ENCODE measurements at places on chromosomes 3 and 15.

- DNase-seq, result no peak
Observed at GRCh38 chr3:11643605-11644087, at the start of gene VGLL4. Gene VGLL4 (minus strand): TSS chr3:11643915. CDS start chr3:11643518, 397 bp downstream.

- DNase-seq, result no peak
Observed at GRCh38 chr3:82999777-83000176, 1238.3 kb upstream of the GBE1 start.

GRCh38 chr3:138092023-138092422 is 23.4 kb downstream of the DZIP1L start:
- DNase-seq, result no peak

- DNase-seq, result no peak
Observed at GRCh38 chr3:158109295-158109803, 540 bp upstream of the RSRC1 start.

DNA sequence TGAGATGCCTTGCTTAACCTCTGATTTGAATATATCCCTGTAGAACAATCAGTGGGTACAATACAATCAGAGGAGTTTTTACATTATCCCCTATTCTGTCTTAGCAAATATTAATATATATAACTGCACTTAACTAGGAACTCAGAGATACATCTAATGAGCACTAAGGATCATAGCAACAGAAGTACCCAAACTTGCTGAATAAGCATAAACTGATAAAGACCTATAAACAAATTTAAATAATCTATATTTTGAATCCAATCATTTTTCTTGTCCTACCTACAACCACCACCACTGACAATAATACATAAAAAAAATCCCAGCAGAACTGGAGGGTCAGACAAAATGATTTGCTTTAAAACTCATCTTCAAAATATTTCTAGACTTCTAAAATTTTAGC is 106.2 kb downstream of the ATP8B4 start:
- DNase-seq, result no peak

DNA sequence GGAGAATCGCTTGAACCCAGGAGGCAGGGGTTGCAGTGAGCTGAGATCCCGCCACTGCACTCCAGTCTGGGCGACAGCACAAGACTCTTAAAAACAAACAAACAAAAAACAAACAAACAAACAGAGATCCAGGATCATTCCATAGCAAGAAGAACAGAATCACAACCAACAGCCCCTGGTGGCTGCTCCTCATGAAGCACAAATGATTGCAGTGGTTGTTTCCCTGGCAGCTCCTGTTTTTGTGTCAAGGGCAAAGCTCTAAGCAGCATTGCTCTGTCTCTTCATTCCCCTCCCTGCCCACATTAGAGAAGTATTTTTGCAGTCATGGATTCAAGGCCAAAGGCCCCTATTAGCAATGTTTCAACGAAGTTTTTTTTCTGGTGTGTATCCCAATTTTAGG is 25.8 kb upstream of the BLM start:
- DNase-seq, result no peak

GRCh38 chr3:168807448-168807847 is 711.7 kb upstream of the GOLIM4 start:
- no peak for DNase-seq

DNA sequence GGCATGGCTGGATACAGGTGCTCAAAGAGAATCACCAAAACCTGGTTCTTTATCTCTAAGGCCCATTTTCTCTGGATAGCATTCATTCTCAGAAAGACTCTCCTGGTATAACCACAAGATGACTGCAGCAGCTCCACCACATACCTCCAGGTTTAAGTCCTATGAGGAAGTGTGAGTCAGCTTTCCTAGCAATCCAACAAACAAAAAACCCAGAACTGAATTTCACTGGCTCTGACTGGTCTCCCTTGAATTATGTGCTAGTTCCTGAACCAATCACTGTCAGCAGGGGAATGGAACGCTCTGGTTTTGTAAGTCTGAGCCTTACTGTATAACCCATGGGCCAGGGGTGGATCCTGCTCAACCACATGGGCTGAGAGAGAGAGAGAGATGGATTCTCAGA is 27.2 kb downstream of the MRPL46 start:
- no peak for DNase-seq

- no peak for DNase-seq
Observed at GRCh38 chr3:131731709-131732108, 228.9 kb upstream of the MRPL3 start.

Data from NCI-H2081 treated with DMSO at 0.1 percent for 48 hours (cell line).